Gastrocnemius medialis (tissue), 4 donors: ENCODE measurements at places on chromosomes 12 and 14. TPM values are rescaled to one million over a fixed set of nuclear protein-coding genes. Genes with fewer than 3 reads are reported as not detected.

The NPFF gene
- total RNA-seq, result not detected

GRCh38 chr12:40063414-40063813 lies 42.5 kb downstream of the SLC2A13 start:
- DNase-seq, result no peak

DNA sequence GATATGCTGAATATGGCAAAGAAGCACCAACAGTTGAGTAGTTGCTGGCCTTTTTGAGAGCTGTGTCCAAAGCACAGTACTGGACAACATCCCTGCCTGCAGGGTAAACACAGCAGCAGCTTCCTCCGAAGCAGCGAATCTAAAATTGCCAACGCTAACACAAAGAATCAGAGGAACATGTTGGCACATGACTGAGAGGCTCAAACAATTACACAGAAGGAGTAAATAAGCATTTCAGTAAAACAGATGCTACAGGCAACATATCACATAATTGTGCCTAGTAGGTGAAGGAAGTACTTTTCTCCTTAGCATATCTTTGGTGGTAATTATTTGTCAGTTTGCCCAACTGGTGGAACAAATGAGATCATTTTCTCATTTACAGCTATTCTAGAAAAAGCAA lies 52.1 kb downstream of the KICS2 start:
- DNase-seq, result no peak

- no peak for DNase-seq
Measured at GRCh38 chr14:65035049-65035448, 48.4 kb downstream of the FNTB start.

DNA sequence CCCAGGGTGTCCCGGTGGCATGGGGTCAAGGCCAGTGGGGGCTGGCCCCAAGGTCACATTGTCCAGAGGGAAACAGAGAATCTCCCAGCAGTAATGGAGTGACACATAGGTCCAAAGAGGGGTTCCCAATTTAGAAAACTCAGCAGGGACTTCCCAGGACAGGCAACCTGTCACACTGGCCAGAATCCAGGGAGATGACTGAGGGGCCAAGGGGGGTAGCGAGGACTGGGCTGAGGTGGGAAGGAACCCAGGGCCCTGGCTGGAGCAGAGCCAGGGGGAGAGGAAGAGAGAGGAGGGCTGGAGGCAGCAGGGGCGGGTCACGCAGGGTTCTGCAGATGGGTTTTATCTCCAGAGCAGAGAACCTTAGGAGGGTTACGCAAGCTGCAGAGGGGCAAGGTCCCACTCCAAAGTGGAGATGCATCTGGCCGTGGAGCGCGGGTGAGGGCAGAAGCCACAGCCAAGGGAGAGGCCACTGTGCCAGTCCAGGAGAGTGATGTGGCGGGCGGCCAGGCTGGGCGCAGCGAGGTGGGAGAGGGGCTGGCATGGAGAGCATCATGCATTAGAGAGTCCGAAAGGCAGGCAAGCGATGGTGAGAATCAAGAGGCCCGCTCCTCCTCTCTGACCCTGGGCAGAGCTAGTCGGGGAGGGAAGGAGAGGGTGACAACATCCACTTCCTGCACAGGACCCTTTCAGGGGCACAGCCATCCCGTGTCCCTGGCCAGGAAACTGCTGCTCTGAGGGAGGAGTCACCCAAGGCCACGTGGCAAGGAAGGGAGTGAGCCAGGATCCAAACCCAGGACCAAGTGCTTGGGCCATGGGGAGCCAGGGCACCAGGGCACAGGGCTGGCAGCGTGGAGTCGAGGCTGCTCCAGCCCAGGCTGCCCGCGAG lies 29.0 kb downstream of the NCOR2 start:
- DNase-seq, result no peak

DNA sequence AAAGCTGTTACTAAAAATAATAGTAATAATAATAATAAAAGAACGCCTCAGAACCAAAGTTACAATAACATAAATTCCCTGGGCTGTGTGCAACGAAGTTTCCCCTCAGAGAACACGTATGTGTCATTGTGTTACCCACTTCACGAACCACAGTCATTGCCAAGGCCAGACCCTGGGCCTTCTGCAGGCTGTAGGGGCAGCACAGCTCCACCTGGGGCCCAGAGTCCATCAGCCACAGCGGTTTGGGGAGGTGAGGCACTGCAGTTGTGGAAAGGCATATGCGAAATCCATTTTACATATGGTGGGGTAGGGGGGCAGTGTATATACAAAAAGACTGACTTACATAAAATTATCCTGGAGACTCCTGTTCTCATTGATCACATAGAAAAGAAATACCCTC lies 56.1 kb downstream of the ESR2 start:
- DNase-seq, result no peak

- no peak for DNase-seq
Measured at GRCh38 chr12:42372154-42372791, 46.3 kb downstream of the PPHLN1 start.

- peak; percentile 91 for DNase-seq
Measured at GRCh38 chr14:74140374-74140850, 55.7 kb downstream of the LIN52 start.
